A673 (cell line): ENCODE measurements at places on chromosomes 1 and 21. TPM values are rescaled to one million over a fixed set of nuclear protein-coding genes. Genes with fewer than 3 reads are reported as not detected.

Gene PCP4
- not detected in 2 replicates for total RNA-seq

Gene BMP8A
- total RNA-seq = not detected in 2 replicates

Gene ERVH48-1
- total RNA-seq = 0.31 and 0.34 TPM in 2 replicates

Gene COL6A1
- total RNA-seq = 19.7 and 39.0 TPM in 2 replicates

- peaks cover 53% of the 10 kb centered on the region for H3K4me1 ChIP-seq
- peak; percentile 50 for DNase-seq
- peaks cover 39% of the 10 kb centered on the region for H3K36me3 ChIP-seq
- H3K27ac ChIP-seq = peak overlapping the region; percentile 95
Observed at GRCh38 chr1:16151196-16151994, 4.5 kb downstream of the EPHA2 start.

DNA sequence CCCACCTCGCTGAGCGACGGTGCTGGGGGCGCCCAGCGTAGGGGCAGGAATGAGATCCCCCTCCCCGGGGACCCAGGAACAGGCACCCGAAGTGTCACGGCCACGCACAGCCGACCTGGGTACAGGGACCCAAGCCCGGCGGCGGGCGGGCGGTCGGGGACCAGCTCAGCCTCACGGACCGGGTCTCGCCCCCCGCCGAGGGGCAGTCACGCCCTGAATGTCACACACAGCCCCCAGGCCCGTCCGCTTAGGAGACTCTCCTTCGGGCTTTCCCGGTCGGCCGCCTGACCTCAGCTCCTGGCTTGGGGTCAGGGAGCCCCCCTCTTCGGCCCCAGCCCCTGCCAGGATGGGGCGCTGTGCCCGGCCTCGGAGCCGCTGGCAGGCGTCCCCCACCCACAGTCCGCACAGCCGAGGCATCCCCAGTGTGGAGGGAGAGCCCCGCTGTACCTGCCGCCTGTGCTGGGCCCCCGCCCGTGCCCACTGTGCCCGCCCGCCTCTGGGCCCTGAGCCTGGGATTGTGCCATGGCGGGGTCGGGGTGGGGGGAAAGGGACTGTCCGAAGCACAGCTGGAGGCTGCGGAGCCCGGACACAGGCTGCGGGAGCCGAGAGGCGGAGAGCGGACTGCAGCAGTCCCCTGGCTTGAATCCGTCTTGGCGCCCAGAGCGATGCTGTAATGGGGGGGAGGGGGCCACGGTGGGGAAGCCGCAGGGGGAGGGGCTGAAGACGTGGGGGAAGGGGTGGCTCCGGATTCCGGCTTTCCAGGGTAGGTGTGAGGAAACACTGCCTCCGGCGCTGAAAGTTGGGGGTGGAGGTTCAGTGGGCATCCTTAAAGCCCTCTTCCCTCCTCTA is 627 bp upstream of the DLGAP3 start:
- peak overlapping the region; percentile 40 for H3K4me3 ChIP-seq
- H3K4me1 ChIP-seq = no peaks in the 10 kb centered on the region
- no peak for DNase-seq
- H3K36me3 ChIP-seq = no peaks in the 10 kb centered on the region
- H3K27ac ChIP-seq = no peak overlapping the region

DNA sequence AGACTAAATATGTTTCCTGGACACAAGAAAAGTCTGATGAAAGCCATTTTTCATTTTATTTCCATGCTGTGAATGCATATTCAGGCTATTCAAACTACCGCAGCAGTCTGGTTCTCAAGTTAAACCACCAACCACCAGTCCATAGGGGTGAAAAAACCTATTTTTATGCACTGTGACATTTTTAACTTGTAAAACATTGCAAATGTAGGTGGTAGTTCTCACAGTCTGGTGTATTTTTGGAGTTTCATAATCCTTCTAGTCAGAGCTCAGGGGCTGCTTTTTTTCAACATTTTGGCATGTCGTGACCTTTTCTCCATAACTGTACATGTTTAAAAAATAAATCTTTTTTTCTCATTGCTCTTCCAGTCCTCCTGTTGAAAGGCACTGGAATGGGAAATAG is 907.6 kb upstream of the ADGRL2 start:
- no peak for DNase-seq
- H3K4me3 ChIP-seq = no peak overlapping the region
- H3K27me3 ChIP-seq = no peaks in the 10 kb centered on the region
- H3K27ac ChIP-seq = no peak overlapping the region
